ENCODE measurements at places on chromosomes 4 and X. TPM values are rescaled to one million over a fixed set of nuclear protein-coding genes. Genes with fewer than 3 reads are reported as not detected.

The SLITRK2 gene
- 0.41 TPM for total RNA-seq

The KIF4A gene
- total RNA-seq: 0.08 TPM

- DNase-seq: no peak
These were observed 63.0 kb upstream of the ZXDB start for GRCh38 chrX:57528670-57529255.

DNA sequence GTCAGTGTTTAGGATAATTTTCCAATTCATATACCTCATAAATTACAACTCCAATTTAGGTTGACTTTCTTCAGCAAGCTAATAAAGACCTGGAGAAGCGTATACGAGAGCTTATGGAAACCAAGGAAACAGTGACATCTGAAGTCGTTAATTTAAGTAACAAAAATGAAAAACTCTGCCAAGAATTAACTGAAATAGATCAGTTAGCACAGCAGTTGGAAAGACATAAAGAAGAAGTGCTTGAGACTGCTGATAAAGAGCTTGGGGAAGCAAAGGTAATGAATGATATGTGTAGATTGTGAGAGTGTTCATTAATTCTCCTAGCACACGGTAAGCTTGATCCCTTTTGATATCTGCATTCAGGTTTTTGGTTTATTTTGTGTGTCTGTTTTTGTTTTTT is 16.8 kb downstream of the CEP135 start:
- DNase-seq: no peak

- no peak for DNase-seq
These were observed 57.5 kb downstream of the TEC start for GRCh38 chr4:48212165-48212564.

- no peak for DNase-seq
These were observed 115.7 kb upstream of the KIT start for GRCh38 chr4:54542119-54542438.

The HSFX1 gene
- total RNA-seq: 1.8 TPM

- DNase-seq: no peak
These were observed 51.5 kb upstream of the RAB9B start for GRCh38 chrX:103883533-103883932.

DNA sequence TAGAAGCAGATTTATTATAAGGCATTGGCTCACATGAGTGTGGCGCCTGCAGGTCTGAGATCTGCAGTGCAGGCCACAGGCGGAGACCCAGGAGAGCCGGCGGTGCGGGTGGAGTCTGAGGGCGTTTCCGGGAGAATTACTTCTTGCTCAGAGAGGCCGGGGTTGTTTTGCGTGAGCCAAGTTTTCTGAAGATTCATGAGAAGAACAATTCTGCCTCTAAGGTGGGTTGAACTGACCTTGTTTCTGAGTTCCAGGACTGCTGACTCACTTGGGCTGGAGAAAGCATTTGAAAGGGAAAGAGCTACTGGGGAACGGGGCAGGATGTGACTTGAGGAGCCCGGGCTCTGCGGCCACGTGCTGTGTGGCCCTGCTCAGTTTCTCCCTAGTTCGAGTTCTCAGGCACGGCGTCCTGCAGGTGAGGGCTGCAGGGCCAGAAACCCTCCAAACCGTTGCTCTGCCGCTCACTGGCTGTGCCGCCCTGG is 36.7 kb upstream of the SORCS2 start:
- no peak for DNase-seq

GRCh38 chr4:7697343-7697742 is 242.3 kb downstream of the AFAP1 start:
- no peak for DNase-seq

GRCh38 chr4:41158274-41158673 is 56.1 kb downstream of the APBB2 start:
- no peak for DNase-seq

The YY2 gene
- total RNA-seq: 0.98 TPM

GRCh38 chr4:70721747-70722146 is at the start of gene RUFY3:
Gene RUFY3, plus strand, starts transcription at chr4:70721964. Its CDS starts 610 bp downstream, at chr4:70722574.
- no peak for DNase-seq

The PROM1 gene
- 8.1 TPM for total RNA-seq

DNA sequence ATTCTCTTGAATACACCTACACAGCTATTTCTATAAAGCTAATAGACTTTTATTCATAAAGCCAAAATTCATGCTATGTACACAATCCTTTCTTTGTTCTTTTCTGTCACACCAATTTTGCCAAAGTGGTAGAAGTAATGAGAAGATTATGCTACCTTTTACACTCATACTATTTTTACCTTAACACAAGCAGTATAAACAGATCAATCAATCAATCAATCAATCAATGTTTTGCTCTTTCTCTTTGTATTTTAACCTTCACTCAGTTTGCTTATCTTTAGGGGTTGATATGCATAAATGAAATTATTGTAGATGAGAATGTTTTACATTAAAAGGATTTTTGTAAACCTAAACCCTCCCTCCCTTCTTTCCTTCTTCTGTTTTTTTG is 878.6 kb downstream of the RAPGEF2 start:
- DNase-seq: no peak

GRCh38 chrX:42131856-42132255 is 208.5 kb upstream of the CASK start:
- DNase-seq: no peak

The TRPC5OS gene
- not detected for total RNA-seq

The PCYT1B gene
- total RNA-seq: 2.4 TPM

The HS3ST1 gene
- total RNA-seq: 8.4 TPM

The ADAMTS3 gene
- 1.2 TPM for total RNA-seq

GRCh38 chr4:173529477-173530325 is at the start of gene HAND2:
Gene HAND2, minus strand, starts transcription at chr4:173530229. Its CDS starts 940 bp downstream, at chr4:173529289.
- peak; percentile 93 for DNase-seq

The AVPR2 gene
- total RNA-seq: 4.7 TPM

The MPP1 gene
- 27.5 TPM for total RNA-seq

DNA sequence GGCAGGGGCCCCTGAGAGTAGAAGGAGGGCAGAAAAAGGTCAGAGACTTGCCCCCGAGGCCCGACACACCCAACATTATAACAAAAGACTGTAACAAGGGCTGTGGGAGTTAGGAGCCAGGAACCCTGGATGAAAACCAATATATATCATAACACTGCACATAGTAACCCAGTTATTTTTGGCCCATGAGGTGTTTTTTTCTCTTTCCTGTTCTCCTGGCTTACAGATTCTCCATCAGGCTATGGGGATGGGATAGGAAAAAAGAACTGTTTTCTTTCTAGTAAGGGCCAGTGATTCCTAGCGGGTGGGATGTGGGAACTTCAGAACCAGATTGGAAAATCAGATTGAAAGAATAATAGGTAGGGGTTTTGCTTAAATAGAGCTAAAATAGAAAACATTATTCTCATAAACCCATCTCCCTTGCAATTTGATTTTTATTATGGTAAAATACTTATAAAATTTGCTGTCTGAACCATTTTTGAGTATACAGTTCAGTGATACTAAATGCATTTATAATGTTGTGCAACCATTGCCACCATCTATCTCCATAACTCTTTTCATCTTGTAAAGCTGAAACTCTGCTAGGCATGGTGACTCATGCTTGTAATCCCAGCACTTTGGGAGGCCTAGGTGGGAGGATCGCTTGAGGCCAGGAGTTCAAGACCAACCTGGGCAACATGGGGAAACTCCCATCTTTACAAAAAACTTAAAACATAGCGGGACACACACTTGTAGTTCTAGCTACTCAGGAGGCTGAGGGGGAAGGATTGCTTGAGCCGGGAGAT is 33.5 kb downstream of the SNX25 start:
- DNase-seq: no peak

The MAGED4 gene
- 0.75 TPM for total RNA-seq

Measured in right atrium auricular region (tissue), 2 donors.